Cortex of kidney (tissue), 1 donor: ENCODE measurements at places on chromosomes 13 and 19.

DNA sequence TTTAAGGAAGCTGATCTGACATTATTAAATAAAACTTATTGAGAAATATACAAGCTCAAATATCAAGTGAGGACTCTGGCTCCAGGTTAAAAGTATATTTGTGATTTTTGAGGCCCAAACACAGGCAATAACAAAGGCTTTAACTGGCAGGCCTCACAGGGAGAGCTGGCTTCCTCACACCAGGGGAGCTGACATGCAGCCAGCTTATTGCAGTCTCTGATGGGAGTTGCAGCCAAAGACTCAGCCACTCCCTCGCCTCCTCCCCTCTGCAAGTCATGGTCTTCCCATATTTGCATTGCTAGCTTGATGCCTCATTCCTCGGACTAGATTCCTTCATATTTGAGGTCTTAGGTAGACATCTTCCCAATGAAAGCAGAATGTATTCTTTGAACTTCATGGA is 647.1 kb upstream of the SLITRK6 start:
- DNase-seq: no peak

DNA sequence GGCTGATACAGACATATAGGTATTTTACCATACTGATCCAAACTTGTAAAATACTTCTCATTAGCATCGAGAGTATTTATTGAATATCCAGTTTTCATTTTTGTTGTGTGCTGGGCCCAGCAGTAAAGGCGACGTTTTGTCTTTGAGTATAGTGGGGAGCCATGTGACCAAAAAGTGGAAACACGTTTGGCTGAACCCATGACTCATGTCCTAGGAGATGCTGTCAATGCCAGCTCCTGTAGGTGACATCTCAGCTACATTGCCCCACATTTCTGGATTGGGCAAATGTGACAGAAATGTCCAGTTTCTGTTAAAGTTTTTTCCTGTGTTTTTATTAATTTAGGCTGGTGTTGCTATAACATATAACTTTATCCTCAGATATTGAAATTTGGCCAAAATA is 26.1 kb upstream of the GTF3A start:
- no peak for DNase-seq

GRCh38 chr19:10543420-10544241 is at the start of gene ATG4D:
Gene ATG4D, plus strand, starts transcription at chr19:10543904. Its CDS starts 187 bp downstream, at chr19:10544091.
- no peak for DNase-seq

- no peak for DNase-seq
These were observed 1.5 kb downstream of the AKT2 start for GRCh38 chr19:40283414-40284250.

DNA sequence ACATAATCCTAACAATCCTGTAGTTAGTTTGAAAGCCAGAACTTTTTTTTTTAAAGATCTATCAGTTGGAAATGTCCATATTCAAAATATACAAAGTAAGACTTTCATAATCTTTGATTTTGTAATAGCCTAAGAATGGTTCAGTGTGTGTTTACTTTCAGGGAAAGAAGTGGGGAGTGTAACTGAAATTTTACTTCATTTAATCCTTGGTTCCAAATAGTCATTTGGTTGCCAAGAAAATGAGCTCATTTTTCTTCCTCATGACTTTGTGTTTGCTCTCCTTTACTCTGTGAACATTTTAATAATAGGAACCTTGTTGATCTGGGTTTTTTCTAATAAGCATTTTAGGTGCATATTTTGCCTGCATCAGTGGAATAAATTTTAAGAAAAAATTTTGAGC is 278.8 kb downstream of the SLITRK6 start:
- no peak for DNase-seq

GRCh38 chr19:38321646-38322196 is 2.1 kb downstream of the KCNK6 start:
- DNase-seq: no peak

DNA sequence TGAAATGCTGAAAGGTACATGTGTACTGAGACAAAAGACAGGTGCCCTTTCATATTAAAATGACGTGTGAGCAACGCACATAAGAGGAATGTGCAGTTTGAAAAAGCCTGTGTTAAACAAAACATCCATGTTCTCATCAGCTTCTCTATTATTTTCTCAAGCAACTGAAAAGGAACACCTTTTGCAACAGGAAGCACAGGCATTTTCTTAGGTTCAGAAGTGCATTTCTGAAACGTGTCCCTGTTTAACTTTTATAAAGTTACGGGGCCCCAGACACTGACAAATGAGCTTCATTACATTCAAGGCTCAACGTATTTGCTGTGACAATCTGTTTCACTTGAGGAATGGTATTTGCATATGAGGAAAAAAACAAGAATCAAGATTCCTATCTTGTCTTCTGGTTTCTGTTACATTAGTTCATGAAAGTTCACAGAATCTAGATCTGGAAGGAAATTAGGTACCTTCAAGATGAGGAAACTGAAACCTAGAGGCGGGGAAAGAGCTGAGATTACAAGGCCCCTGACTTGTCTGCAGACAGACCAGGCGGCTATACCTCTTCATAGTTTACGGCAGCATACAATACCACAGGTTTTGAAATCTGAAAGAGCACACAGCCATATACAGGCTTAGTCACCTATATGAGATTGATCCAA is 431.7 kb downstream of the KLF12 start:
- no peak for DNase-seq

GRCh38 chr13:22874839-22875238 is 305.9 kb upstream of the SGCG start:
- no peak for DNase-seq

GRCh38 chr19:31260171-31260933 is 88.9 kb downstream of the TSHZ3 start:
- DNase-seq: no peak

- no peak for DNase-seq
These were observed 7.3 kb upstream of the SPACA7 start for GRCh38 chr13:112368883-112369282.

GRCh38 chr13:48731957-48732569 is 78.3 kb downstream of the CYSLTR2 start:
- no peak for DNase-seq

DNA sequence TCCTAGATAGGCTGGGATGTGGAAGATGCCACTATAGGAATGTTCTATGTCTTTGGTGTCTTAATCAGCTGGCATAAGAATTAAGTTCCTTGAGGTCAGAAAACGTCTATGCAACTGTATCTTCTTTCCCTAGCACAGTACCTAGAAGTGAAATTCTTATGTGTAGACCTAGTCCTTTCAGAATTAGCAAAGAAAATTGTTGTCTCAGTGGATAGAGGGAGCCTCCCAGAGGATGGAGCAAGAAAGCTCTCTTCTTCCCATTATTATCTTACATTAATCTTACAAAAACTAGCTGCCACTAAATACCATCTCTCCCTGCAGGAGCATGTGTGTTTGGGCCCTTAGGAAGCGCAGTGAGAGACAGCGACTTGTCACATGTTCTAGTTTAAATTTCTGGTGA is 11.6 kb downstream of the CLDN10 start:
- DNase-seq: no peak

- no peak for DNase-seq
These were observed 19.6 kb downstream of the SUPT20H start for GRCh38 chr13:37039896-37040295.

- no peak for DNase-seq
These were observed 13.6 kb downstream of the LATS2 start for GRCh38 chr13:21047591-21048282.
